COR-L47 (cell line): ENCODE measurements at places on chromosomes 2 and 18.
A peak's percentile ranks its signal among the peaks of the same experiment; 100 is the strongest.

DNA sequence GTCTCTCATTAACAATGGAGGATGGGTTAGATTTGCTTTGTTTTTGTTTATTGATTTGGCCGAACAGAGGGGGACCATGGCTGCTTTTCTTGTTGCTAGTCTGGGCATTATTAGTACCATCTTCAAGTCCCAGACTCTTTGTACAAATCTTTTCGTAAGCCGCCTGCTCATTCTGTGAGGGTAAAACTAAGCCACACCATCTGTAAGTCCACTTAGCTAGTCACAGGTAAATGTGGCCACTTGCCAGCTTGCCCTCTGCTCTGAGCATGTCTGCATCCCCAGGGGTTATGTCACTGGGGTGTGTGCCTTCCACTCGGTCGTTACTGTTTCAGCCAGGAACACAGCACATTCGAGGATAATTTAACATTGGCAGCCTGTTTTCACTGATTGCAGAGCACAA, 85.6 kb downstream of the SMIM21 start:
- DNase-seq = peak; percentile 29

- peak; percentile 33 for DNase-seq
These were observed at the start of gene ARMC9 for GRCh38 chr2:231198291-231199173. ARMC9 (plus strand) TSS chr2:231198631; CDS start chr2:231206239, 7,608 bp downstream.

DNA sequence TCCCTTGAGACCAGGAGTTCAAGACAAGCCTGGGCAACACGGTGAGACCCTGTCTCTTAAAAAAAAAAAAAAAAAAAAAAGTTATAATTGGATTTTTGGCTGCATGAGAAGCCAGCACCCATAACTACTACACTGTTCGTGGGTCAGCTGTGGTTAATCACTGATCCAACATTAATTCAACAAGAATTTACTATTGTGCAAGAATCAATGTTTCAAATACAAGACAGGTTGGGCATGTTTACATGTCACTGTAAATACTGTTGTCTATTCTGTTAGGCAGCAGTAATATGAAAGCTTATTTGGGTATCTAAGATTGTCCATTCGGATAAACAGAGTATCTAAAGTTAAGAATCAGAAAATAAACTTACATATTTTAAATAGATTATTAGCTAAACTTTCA, 62.3 kb downstream of the ESCO1 start:
- DNase-seq = no peak

DNA sequence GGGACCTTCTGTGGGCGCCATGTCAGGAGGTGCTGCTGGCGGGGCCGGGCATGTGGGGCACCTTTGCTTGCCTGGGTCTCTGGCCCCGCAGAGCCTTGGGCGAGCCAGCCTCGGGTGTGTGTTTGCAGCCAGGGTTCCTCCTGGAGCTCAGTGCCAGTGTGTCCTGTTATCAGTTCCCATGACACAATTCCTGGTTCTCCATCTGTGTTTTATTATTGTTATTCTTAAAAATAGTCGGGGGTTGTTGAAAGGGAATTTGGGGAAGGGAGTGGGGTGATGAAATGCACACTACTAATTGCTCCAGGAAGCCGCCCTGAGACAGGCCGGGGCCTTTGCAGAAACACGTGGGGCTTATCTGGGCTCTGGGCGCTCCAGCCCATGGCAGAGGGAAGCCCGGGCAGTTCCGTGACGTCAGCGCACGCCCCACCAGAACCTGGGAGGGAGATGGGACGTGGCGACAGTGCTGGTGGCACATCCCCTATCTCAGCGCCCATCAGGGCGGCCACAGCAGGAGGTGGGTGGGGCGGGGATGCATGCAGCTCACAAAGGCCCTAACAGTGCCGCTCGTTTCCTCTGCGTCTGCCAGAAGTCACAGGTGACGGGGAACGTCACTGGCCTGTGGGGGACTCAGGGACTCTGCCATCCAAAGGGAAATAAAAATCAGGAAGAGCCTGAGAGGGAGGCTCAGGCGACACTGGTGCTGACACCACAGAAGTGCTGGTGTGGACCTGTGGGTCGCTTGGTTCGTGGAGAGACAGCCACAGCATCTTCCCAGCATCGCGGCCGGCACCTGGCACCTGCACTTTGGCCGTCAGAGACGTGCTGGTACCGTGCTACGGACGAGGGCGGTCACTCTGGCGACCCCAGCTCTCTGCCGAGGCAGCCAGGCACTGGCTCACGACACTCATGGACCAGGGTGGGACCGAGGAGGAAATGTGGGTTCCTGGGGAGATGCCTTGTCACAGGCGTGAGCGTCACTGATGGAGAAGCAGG, 131.0 kb downstream of the NFATC1 start:
- DNase-seq = no peak

DNA sequence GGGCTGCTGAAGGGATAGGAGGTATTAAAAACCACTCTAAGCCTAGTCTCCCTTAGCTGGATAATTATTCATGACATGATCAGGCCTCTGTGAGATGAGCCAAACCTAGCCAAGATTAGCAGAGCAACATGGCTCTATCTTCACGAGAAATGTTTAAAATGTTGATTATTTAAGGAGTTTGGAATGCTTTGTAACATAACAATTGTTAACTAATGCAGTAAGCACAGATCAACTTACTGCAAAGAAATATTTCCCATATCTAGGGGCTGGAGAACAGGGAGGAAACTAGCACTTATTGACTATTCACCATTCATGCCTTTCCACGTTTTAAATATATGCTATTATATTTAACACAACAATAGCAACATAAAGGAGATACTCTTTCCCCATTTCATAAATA, 833.7 kb upstream of the CHAC2 start:
- DNase-seq = no peak

DNA sequence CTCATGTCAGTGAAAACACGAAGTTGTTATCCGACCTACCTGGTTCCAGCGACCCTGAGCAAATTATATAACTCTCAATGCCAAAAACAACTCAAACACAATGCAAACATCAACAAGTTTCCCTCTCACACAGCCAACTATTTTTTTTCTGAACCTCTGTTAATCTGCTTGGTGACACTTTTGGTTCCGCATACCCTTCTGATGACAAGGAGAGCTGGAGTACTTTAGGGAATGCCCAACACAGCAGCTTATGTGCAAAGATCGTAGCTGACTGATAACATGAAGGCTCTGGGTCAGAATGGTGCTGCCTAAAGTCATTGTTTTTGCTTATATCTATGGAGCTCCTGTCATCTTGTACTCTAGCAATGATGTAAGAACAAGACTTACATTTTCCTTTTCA, 72.7 kb upstream of the CCDC68 start:
- no peak for DNase-seq

DNA sequence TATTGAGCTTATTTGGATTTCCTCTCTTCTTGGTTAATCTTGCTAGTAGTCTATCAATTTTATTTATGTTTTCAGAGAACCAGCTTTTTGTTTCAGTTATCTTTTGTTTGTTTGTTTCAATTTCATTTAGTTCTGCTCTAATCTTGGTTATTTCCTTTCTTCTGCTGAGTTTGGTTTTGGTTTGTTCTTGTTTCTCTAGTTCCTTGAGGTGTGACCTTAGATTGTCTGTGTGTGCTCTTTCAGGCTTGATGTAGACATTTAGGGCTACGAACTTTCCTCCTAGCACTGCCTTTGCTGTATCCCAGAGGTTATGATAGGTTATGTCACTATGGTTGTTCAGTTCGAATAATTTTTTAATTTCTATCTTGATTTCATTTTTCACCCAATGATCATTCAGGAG, 141.6 kb downstream of the ZNF236 start:
- DNase-seq = no peak

- DNase-seq = peak; percentile 94
These were observed 171.2 kb upstream of the GLI2 start for GRCh38 chr2:120564213-120565094.

DNA sequence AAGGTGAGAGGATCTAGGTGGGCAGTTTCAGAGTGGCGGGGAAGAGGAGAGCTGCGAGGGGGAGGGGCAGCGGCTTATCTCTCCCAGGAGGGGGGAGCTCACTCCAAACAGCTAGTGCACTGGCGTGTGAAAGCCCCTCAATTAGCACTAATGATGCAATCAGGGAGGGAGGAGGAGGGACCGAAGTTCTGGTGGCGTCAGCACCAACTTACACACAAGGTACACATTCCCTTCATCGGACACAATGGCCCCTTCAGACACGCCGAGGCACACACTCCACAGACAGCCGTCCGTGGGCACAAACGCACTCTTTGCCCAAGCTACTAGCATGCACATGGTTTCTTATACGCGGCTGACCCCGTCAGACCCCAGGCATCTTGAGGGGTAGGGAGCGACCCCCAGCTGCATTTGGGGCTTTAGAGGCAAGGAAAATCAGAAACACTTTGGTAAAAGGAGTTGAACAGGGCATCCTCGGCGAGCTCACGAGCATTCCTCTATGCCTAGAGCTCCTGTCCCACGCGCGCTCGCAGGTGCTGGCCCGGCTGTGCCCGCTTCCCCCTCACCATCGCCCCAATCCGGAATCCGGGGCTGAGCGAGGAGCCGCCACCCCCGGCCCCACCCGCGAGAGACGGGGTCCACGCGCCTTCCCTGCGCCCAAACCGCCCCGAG, 868 bp upstream of the PKDCC start:
- DNase-seq = peak; percentile 40

- peak; percentile 39 for DNase-seq
These were observed 52.9 kb upstream of the XDH start for GRCh38 chr2:31467426-31467825.

- DNase-seq = no peak
These were observed 368.1 kb upstream of the CDH19 start for GRCh38 chr18:66971960-66972359.

- no peak for DNase-seq
These were observed 60.7 kb downstream of the COMMD1 start for GRCh38 chr2:61966087-61966727.
